ENCODE measurements at places on chromosomes 2 and 18.

GRCh38 chr2:142325870-142326269, 195.1 kb upstream of the LRP1B start:
- no peak for DNase-seq

- no peak for DNase-seq
Observed at GRCh38 chr2:235674146-235674545, 180.3 kb downstream of the AGAP1 start.

DNA sequence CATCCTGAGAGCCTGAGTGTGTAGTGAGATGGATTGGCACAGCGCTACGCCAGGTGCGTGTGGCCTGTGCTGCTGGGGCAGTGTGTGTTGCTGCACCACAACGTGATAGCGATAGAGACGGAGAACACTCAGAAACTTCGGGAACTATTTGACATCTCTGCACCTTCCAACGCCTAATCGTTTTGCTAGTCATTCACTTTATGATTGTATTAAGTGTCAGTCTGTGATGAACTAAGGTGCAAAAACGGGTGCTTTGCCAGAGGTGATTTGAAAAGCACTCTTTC, 26.0 kb upstream of the IGFBP2 start:
- DNase-seq: no peak

DNA sequence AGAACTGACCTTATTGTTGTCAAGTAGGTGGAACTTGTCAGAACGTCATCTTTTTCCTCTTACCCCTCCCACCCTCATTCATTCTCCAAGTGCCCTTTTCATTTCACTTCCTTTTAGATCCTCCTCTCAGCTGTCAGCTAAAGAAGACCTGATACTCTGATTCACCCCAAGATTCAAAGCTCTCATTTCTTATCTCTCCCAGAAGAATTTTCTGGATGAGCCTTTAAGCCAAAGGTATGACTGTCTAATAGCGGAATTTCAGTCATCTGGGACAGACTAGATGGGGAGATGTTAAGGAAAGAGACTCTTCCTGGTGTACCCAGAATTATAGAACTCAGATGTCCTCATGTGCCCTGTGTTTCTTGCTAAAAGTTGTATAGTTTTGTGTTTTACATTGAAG, 53.9 kb downstream of the TCF7L1 start:
- no peak for DNase-seq

DNA sequence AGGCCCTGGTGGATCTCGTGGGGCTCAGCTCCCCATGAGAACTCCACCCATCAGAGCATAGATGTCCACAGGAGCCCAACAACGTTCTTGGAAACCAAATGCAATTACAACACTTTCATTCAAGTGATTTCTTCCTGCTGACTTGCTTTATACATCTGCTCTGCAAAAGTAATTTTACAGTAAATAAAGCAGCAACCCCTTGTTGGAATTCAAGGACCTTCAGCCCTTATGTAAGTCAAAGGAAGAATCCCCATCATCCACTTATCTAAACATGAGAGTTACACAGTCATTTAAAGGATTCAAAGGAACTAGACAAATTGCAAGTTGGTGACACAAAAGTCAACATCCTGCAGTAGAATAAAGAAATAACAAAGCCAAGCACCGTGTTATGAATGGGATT, 17.1 kb upstream of the ANTXR1 start:
- DNase-seq: no peak

DNA sequence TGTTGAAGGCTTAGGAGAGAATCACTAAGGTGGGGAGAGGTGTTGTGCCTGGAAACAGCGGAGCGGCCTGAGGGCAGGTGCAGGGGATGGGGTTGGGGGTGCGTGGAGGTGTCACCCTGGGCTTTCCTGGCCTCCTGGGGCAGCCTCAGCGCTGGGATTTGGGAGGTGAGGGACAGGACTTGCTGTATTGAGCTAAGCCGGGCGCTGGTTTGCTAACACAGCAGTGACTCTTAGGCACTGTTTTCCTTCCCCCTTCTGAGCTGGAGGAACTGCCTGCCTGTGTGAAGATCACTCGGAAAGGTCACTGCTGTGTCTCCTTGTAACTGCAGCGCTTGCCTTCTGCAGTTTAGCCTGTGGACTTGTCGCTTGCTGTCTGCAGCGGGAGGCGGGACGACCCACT, 21.2 kb downstream of the PRELID3A start:
- DNase-seq: no peak

DNA sequence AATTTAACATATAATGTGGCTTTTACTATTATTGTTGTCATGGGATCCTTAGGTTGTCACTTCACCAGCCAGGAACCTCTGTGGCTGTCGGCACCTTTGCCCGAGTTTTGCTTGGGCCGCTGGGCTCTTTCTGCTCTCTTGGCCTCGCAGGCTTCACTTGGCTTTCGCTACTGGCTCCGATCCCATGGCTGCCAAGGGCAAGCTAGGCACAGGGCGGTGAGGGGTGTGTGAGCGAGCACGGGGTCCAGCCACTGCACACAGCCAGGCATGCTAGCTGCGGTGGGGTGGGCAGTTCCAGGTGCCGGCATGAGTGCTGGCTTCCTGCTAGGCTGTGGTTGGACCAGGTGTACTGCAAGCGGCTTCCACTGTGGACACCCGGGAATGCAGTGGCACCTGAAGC, 23.4 kb upstream of the RAPGEF4 start:
- no peak for DNase-seq

DNA sequence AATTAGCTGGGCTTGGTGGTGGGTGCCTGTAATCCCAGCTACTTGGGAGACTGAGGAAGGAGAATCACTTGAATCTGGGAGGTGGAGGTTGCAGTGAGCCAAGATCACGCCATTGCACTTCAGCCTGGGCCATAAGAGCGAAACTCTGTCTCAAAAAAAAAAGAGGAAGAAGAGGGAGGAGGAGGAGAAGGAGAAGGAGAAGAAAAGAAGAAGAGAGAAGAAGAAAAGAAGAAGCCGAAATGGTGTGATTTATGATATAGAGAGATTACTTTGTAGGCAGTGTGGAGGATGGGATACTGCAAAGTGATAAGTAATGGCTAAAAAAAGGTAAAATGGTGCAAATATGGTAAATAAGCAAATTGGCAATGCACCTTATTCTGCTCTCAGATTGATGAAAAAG, 25.1 kb downstream of the THNSL2 start:
- no peak for DNase-seq

DNA sequence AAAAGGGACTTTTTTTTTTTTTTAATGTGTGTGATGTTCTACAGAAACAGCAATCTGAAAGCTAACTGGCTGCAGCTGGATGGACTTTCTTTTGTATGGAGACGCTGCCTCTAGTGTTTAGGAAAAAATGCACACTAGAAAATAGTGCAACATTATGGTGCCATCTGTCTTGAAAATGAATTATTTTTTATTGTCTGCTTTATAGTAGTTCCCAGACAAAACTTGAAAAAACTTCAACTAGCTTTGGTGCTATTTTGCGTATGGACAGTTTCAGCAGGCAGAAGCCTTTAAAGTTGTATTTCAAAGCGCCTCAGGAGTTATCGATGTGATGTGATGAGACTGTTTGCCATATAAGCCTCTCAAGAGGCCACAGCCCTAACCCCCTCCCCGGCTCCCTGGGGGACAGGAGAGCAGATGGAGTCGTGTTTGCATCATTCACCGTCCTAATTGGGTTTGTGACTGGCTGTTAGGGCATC, 86.9 kb downstream of the LTBP1 start:
- DNase-seq: no peak

- no peak for DNase-seq
Observed at GRCh38 chr18:57655740-57656139, 34.1 kb upstream of the NARS1 start.

GRCh38 chr2:181955010-181955409, 30.6 kb upstream of the PPP1R1C start:
- no peak for DNase-seq

DNA sequence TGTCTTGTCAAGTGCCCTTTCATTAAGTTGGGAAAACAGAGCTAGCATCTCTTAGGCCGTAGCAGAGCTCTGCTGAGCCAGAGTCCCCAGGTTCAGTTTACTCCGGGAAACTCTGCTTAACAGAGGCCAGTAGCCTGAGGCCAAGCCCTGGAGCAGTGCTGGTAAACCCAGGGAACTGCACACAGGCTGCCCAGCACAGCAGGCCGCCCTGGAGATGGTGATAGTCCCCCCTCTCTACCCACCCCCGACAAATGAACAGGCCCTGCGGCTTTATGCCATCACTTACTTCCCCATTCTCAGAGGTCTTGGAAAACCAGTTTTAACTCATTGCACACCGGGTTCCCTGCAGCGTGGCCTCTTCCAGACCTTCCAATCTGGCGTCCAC, 3.5 kb downstream of the CNNM4 start:
- DNase-seq: no peak

GRCh38 chr2:112073875-112074274, 18.8 kb downstream of the TMEM87B start:
- DNase-seq: no peak

DNA sequence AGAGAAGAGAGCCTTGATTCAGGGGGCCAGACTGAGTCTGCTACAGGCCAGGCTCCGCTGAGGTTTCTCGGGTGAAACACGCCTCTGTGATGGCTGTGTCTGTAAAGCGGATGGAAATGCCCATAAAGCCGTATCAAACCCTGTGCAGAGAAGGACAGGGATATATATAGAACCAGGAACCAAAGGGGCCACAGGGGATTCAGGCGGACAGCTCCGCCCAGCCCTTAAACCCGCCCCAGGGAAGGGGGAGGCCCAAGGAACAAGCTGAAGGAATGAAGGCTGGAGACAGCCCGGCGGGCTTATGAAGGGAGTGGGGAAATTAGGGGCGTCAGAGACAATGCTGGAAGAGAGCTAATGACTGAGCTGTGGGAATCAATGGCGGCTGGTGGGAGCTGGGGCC, 42.1 kb downstream of the NHEJ1 start:
- no peak for DNase-seq

GRCh38 chr2:69046221-69046662, 33.3 kb downstream of the ANTXR1 start:
- DNase-seq: no peak

- no peak for DNase-seq
Observed at GRCh38 chr18:53984021-53984420, 240.4 kb downstream of the MBD2 start.

DNA sequence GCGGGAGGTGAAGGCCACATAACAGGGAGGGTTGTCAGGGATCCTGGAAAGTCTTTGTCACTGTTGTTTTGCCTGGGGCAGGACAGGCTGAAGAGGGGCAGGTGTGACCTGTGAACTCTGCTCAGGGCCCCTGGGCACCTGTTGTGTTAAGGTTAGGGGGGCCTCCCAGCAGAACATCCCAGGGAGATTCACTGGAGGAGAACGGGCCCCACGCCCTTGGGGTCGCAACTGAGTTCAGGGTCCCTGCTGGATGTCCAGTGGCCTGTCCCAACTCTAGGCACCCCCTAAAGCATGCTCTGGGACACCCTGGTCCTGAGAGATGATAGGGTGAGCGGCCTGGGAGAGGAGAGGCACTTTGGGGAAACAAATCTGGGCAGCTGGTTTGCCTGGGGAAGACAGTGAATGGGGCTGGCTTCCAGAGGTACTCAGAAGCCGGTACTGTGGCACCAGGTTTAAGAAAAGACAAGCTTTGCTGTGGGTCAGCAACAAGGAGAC, 22.9 kb downstream of the GPR35 start:
- no peak for DNase-seq

DNA sequence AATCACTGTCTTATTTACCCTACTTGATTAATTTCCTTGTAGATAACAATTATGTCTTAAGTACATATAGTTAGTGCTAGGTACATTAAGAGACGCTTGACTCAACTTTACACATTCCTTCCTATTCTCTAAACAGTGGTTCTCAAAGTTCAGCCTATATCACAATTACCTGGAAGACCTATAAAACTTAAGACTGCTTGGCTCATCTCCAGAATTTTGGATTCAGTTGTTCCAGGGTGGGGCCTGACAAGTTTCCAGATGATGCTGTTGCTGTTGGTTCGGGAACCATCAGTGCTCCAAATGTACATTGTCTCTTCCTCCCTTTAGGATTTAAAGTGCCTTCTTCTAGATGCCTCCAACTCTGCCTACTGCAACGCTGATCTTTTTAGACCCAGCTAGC, 4.0 kb downstream of the PPP3R1 start:
- DNase-seq: no peak

DNA sequence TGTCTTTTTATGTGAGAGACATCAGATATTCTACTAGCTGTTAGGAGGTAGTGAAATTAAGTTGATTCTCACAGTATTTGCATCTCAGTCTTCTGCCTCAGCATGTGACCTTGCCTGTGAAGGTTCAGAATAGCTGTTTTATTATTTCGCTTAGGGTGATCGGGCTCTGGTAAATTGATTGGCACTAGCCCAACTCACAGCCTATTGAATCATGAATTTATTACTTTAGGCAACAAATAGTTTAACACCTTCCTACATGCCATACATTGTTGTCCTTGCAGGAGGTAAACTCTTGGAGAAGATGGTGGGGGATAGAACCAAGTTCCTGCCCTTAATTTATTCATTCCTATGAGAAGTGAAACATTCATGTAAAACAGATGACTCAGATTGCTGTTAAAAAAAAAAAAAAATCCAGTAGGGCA, 101.9 kb downstream of the GPD2 start:
- no peak for DNase-seq

GRCh38 chr2:88696611-88697010, 5.1 kb downstream of the RPIA start:
- no peak for DNase-seq

DNA sequence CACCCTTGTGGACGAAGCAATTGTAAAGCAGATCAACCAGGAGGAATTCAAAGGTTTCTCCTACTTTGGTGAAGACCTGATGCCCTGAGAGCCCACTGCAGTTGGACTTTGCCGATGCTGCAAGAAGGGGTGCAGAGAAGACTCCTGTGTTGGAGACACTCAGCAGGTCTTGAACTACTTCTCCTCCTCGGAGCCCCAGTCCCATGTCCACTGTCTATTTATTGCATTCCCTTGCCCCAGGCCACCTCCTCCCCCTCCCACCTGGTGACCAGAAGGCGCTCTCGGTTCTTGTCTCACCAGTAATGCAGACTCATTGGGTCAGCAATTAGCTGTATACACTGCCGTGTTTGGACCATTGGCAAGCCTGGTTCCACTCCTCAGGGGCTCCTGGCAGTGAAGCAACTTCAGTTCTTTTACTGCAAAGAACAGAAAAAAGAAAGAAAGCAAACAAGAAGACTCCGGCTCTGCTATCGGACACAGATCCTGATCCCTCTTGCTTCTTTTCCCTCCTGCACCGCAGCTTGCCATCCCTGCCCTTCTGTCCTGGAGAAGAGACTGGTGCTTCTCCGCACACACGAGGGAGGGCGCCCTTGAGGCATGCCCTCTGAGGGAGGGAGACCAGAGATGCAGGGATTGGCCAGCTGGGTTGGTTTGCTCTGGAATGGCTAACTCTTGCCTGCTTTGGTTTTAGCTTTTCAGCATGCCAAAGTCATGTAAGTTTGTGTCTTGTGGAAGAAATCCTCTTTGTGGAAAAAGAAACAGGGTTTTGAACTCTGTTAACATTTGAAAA, 112.2 kb upstream of the EPAS1 start:
- no peak for DNase-seq

- DNase-seq: peak; percentile 81
Observed at GRCh38 chr2:25982273-25982967, at the start of gene KIF3C. KIF3C (minus strand) TSS chr2:25982497; CDS start chr2:25981917, 580 bp downstream.
